ENCODE measurements at places on chromosomes 1 and 21.

DNA sequence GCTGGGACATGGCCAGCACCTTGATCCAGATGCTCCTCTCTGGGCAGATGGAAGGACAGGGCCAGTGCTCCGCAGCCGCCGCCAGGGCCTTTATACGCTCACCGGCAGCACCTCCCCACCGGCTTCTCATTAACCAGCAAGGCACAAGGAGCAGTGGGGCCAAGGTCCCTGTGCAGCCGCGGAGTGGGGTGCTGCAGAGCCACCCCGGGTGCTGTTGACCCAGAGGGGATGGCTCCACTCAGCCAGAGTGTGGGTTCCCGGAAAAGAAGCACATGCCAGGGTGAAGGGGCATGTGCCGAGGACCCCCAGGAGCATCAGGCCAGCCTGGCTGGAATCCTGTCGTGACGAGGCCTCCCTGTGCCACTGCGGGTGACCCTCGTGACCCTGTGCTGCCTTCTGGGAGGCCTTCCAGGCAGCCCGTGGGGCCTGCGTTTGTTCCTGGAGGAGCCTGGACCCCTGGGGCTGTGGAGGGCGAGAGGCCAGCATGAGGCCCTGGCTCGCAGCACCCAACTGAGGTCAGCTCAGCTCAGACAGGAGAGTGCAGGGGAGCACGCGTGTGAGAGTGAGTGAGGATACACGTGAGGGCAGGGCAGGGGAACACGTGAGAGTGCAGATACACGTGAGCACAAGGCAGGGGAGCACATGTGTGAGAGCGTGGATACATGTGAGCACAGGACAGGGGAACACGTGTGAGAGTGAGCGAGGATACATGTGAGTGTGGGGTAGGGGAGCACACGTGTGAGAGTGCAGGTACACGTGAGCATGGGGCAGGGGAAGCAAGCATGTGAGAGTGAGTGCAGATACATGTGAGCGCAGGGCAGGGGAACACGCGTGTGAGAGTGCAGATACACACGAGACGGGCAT, at the start of gene FTCD:
Gene FTCD (minus strand): TSS at position 66 of the 864 bp plus-strand sequence. CDS start 56 bp downstream, at position 10.
- no peak for DNase-seq

DNA sequence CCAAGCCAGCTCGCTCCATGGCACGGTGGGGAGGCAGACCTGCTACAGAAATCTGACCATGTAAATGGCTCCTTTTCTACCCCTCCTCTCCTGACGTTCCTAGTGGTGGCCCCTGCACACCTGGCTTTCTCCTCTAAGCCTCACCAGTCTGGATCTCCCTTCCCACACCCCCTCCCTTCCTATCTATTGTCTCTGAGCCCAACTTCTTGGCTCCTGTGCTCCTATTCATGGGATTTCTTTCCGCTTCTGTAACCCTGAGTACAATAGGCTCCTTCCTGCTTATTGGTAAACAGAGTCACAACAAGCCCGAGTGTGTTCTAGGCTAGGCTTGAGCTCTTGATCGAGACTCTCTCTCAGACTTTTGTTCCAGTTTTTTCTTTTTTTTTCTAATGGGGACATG, 17.6 kb downstream of the OPTC start:
- DNase-seq, result no peak

GRCh38 chr1:99551812-99552614, 93.9 kb upstream of the PALMD start:
- no peak for DNase-seq

DNA sequence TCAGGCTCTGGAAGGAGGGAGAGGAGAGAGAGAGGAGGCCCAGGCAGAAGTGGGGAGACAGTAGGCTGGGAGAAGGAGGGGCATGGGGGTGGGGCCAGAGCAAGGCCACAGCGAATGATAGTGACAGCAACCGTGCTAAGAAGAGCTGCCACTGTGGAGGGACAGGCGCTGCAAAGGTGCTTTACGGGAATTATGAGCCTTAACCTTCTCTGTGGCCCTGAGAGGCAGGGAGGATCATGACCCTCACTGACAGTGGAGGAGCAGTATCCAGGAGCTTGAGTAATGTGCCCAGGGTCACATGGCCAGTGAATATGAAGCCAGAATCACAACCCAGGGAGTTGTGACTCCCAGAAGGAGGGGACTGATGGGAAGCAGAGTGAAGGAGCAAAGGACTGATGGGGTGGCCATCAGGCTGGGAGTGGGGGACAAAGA, 53.4 kb upstream of the RPL11 start:
- no peak for DNase-seq

- DNase-seq, result no peak
Observed at GRCh38 chr1:237507005-237507404, 383.7 kb downstream of the ZP4 start.

- no peak for DNase-seq
Observed at GRCh38 chr21:24025101-24025500, 1582.2 kb downstream of the MRPL39 start.

- DNase-seq, result peak; percentile 68
Observed at GRCh38 chr1:15027515-15027986, 126.0 kb upstream of the TMEM51 start.

GRCh38 chr1:116471241-116471640, 98.2 kb downstream of the ATP1A1 start:
- no peak for DNase-seq

GRCh38 chr1:55155522-55155921, 59.6 kb downstream of the USP24 start:
- no peak for DNase-seq

- peak; percentile 24 for DNase-seq
Observed at GRCh38 chr1:75615613-75616435, 4.9 kb upstream of the SLC44A5 start.

DNA sequence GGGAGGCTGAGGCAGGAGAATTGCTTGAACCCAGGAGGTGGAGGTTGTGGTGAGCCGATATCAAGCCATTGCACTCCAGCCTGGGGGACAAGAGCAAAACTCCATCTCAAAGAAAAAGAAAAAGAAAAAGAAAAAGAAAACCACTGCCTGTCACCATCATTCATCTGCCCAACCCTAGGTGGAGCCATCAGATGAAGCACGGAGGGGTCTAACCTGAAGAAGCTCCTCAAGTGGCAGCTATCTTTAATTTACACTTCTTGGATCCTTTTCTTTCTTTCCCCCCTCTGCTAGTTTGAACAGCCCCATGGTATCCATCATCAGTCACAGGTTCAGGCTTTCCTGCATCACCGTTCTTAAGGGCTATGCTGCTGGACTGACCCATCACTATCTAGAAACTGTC, 57.0 kb downstream of the PLEKHA6 start:
- DNase-seq, result no peak

- no peak for DNase-seq
Observed at GRCh38 chr1:29323636-29324035, 87.3 kb downstream of the PTPRU start.

DNA sequence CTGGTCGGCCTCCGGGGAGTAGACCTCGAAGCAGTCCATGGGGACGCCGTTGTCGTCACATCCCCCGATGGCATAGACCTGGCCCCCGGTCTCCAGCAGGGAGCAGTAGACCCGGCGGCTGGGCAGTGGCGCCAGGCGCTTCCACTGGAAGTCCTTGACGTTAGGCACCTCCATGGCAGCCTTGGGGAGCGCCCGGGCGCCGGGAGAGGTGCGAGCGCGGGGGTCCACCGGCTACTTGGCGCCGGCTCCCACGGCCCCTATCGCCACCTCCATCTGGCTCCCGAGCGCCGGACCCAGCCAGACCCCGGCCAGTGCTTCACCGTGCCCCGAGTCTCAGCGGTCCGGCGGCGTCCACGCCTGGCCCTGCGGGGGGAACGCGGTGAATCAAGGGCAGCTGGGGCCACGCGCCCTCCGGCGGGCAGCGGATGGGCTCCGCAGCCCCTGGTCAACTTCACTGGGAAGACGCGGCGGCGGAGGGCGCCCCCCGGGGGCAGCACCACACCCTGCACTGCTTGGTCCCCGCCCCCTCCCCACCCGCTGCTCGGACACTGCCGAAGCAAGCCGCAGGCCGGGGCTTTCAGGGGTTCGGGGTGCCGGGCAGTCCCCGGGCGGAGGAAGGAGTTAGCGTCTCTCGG, 13.2 kb downstream of the KLHDC8A start:
- peak; percentile 27 for DNase-seq

DNA sequence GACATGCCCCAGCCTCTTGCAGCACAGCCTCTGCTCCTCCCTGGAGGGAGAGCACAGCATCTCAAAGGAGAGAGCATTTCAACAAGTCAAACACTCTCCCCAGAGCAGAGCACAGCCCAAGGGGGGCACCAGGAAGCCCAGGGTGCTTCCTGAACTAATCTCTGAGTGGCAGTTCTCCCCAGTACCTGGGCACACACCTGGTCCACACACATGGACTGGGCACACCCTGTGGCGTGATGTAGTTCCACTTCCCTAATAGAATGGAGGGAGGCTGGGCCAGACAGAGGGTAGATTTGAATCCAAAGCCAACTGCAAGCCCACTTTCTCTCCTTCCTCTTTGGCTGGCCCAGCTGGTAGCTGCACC, 55.5 kb downstream of the CD46 start:
- DNase-seq, result no peak

- DNase-seq, result no peak
Observed at GRCh38 chr1:12170263-12170671, 3.5 kb downstream of the TNFRSF1B start.

- DNase-seq, result no peak
Observed at GRCh38 chr1:46333300-46334029, 7.1 kb upstream of the NSUN4 start.

GRCh38 chr1:229271448-229272159, 693 bp downstream of the RAB4A start:
- DNase-seq, result peak; percentile 52

- no peak for DNase-seq
Observed at GRCh38 chr1:230112131-230112701, 45.2 kb downstream of the GALNT2 start.

- no peak for DNase-seq
Observed at GRCh38 chr1:6330410-6330911, 63.1 kb downstream of the ACOT7 start.

DNA sequence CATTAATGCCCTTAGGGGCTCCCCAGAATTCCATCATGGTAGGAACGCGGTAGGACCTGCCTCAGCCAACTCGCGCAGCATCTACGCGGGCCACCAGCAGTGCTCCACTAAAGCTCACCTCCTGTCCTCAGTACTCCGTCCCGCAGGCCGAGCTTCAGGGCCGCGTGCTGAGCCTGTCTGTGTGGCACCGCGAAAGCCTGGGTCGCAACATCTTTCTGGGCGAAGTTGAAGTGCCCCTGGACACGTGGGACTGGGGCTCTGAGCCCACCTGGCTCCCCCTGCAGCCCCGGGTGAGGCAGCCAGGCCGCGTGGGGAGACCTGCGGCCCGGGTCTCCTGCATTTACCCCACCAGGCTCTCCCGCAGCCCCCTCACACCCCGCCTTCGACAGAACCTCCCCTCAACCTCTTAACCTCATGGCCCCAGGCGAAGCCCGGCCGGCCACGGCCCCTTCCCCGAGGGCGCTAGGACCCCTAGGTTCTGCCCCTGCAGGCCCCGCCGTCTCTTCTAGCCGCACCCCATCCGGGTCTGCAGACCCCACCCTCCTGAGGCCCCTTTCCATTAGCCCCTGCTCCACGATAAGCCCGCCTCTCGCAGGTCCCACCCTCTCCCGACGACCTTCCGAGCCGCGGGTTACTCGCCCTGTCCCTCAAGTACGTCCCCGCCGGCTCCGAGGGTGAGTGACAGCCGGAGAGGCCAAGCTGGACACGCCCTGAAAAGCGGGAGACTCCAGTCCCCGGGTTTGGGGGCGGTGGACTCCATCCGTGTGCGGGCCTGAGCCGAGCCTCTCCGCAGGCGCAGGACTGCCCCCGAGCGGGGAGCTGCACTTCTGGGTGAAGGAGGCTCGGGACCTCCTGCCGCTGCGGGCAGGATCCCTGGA, 9.1 kb downstream of the SYTL1 start:
- no peak for DNase-seq

DNA sequence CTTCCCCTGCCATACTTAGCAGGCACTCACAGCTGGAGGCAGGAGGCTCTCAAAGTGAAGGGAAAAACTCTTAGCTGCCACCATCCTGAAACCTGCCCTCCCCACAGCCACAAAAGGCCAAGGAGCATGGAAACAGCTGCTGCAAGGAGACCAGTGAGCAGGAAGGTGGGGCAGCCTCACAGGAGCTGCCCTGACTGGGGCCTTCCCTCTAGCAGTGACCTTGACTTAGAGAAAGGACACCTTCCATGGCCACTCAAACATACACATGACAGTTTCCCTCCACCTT, 126.3 kb downstream of the HIVEP3 start:
- DNase-seq, result no peak

GRCh38 chr21:39715804-39716397, 29.1 kb upstream of the IGSF5 start:
- peak; percentile 26 for DNase-seq

DNA sequence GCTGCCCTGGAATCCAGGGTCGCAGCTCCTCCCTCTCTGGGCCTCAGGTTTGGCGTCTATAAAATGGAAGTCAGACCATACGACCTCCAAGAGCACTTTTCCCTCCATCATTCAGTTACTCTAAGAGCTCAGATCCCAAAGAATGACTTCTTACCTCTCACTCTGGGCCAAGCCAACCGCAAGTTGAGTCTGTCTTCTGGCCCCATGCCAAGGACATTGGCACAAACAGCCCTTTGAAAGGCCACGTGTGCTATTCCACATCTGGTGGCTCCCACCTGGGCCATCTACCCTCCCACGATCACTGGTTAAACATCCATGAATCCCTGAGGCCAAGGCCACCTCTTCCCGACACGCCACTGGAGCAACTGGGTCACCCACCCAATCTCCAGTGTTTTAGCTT, 12.4 kb downstream of the SLC2A7 start:
- no peak for DNase-seq

GRCh38 chr1:81679942-81680341, 120.8 kb upstream of the ADGRL2 start:
- no peak for DNase-seq

DNA sequence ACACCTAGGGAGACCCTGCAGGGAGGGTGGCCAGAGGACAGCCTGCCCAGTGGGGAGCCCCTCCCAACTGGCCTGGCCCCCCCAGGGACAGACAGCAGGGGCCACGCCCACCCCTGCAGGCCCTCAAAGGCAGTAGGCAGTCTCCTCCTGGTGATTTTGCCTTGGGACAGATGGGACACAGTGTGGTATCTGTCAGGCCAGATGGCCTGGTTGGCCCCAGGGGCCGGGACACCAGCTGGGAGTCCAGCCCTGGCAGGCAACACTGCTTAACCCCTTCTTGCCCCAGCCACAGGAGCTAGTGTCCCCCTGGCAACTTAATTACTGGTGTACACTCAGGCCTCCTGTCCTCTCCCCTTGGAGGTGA, 17.8 kb downstream of the IFFO2 start:
- no peak for DNase-seq

Measured in stimulated activated CD4-positive, alpha-beta T cell treated with anti-CD3 and anti-CD28 coated beads, Interleukin-2, amount 100 ng/mL, for 24 hours (primary cell).